ENCODE measurements at places on chromosomes 5 and 9.

DNA sequence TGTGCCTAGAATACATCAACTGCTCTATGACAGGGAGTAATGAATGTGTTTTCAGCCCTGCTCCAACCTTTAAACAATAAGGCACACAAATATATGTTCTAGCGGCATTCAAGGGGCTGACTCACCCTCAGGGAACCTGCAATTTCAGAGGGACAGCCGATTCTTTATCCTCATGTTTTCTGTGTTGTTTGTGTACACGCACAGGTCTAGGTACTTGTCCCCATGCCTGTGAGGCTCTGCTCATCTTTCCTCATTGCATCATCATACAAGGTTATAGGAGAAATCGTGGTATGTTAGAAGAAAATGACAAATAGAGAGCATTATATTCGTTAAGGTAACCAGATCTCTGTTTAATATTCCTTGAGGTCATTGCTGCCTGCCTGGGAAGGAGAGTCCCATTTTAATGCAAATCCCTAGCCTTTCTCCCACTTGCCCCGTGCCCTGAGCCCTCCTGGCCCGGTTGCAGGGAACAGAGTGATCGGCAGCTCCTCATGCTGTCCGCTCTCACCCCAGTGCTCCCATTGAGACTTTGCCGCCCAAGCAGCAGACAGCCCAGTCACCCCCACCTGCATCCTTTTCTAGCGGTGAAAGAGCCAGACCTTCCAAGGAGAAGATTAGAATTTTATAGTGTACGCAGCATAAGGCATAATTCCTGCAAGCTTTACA, 14.6 kb downstream of the MAP1B start:
- DNase-seq = no peak

- DNase-seq = no peak
Measured at GRCh38 chr9:134101623-134102149, 33.9 kb upstream of the BRD3 start.

DNA sequence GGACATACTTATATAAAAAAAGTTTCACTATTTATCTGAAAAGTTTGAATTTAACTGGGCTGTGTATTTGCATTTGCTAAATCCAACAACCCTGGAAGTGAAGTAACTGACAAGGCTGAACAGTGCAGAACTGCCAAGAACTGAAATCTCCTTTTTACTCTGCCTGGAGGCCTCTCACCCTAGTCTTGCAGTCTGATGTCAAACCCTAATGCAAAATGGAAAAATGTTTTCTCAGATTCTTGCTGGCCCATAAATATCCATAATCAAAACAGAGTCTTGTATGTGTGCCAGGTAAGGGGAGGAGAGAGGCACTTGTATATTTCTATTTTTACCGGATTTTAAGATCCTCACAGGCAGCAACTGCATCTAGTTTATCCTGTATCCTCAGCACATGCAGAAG, 432.7 kb upstream of the KLF4 start:
- DNase-seq = no peak

GRCh38 chr5:147479949-147480348, 29.9 kb downstream of the DPYSL3 start:
- DNase-seq = no peak
